Omental fat pad (tissue), 4 donors: ENCODE measurements at places on chromosomes 12 and 14.

DNA sequence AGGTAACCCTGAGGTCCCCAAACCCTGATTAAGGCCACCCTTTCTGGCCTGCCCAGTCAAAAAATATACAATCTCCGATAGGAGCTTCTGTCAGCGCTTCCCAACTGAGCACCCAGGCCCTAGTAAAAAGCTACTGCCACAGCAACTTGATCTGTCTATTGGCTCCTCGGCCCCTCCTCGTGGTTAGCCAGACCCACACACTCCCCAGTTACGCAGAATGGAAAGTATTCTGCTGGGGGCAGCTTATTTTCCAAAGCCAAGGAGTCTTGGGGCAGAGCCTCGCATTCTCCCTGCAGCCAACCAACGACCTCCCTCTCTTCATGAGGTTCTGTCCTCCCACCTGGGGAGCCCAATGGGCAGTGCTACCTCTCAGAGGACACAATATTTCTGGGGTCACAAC lies 32.1 kb downstream of the FMNL3 start:
- no peak for DNase-seq

GRCh38 chr14:92844204-92844603 lies 50.1 kb downstream of the GOLGA5 start:
- DNase-seq: no peak

GRCh38 chr14:100741966-100742365 lies 15.3 kb downstream of the DLK1 start:
- DNase-seq: no peak

DNA sequence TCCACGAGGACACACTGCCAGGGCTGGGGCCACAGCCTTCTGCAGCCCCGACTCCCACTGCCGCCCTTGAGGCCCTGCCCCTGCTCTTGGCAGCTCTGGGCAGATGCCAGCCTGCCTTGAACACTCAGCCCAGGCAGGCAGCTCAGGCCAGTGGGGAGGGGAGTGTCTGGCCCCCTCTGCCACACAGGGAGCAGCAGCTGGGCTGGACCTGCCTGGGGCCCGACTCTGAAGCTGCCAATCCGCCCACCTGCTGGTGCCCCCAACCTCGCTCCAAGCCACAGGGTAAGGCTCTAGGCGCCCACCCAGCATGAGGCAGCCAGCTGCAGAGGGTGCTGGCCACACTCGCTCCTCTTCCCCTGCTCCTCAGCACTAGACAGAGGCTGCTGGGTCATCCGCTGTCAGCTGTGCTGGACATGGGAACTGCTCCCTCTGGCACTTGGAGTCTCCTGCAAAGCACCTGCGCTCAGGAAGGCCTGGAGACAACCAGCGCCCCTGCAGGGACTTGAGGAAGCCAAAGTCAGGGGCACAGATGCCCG lies 24.6 kb upstream of the NUDT14 start:
- DNase-seq: no peak

- DNase-seq: no peak
Measured at GRCh38 chr12:10456856-10457255, 3.7 kb upstream of the KLRC1 start.

DNA sequence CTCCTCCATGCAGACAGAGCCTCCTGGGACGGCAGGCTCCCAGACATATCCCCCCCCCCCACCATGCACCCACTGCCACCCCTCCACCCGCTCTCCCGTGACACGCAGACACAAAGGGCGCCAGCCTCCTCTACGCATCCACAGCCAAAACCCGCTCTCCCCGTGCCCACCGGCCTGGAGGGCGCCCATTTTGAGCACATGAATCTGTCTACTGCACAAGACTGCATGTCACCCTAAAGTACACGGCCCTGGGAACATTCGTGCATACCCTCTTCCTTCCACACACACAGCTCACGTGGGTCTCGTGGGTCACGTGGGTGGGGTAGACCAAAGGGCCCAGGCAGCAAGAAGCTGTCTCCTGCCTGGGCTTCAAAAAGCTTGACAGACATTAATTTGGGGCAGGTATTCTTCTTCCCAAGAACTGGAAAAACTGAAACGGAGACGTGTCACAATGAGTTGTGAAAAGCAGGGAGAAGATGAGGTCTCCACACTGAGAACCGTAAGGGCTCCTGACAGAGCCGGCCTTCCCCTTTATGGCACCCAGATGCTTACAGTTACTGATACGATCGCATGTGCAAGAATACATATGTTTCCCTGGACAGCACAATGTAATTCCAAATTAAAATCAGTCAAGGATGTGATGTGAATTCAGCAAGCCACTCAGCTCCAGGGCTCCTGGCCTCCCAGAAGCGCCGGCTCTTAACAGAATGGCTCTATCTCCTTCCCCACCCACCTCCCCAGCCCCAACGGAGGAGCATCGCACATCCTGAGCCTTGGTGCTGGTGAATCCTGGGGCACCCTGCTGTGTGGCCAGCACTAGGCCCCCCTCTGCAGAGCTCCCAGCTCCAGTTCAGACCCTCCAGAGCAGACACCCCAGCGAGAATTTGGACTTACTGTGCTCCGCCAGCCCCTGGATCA lies 1.9 kb downstream of the TGFB3 start:
- peak; percentile 42 for DNase-seq

DNA sequence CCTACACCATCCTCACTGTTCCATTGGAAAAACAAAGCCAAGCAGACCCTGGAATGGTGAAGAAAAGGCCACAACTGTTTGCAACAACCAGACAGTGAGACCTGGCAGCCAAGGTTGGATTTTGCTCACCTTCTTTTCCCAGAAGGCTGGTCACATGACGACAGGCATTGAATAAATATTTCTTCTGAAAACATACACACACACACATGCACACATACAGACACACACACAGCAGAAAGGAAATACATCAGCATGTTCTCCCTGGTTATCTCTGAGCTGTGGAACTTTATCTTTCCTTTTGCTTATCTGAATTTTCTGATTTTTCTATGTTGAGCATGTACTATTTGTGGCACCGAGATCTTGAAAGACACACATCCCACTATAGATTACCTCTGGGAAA lies 38.0 kb upstream of the CCDC60 start:
- no peak for DNase-seq

DNA sequence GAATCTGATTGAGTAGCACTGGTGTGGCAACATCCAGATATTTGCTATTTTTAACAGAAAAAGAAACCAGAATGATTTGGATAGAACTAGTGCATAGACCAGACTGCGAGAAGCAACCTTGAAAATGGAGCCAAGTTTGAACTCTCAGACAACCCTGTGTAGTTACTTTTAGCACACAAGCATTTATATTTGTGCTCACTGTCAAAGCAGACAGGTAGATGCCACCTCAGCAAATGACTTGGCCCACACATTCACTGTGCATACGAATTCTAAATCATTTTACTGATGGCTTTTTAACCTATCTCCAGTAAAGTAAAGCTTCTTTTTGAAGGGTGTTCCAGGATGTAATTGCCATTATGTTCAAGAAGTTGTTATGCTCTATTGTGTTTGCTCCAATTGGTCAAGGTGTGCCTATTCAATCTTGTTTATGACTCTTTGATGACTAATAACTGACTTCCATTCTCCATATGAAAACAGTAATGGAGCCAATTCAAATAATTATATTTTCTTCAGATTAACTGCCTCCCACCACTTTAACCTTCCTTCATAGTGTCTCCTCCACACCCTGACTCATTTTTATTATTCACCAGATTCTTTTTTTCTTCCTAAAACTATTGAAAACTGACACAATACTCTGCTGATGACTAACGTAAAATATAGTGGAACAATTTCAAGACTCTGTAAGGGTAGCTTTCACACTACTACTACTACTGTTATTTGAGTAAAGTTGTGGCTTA lies 138.5 kb downstream of the CCER1 start:
- no peak for DNase-seq

- DNase-seq: no peak
Measured at GRCh38 chr12:116389990-116390389, 112.5 kb upstream of the MED13L start.

- DNase-seq: no peak
Measured at GRCh38 chr12:18998343-18999261, 130.9 kb upstream of the PLEKHA5 start.

GRCh38 chr14:97273540-97273939 lies 476.4 kb downstream of the VRK1 start:
- no peak for DNase-seq

DNA sequence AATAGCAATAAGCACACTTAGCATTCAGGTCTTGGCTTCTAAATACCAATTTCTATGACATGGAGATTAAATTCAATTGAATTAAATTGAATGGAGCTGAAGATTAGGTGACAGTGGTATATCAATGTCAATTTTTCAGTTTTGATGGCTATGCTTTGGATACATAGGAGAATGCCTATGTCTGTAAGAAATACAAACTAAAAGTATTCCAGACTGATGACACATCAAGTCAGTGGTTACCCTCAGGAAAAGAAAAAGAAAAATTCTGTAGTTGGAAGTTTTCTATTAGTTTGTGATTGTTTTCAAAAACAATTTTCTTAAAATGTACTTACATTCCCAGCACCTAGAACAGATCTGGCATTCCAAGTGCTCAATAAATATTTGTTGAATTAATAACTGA lies 4.9 kb upstream of the DCAF4 start:
- no peak for DNase-seq

DNA sequence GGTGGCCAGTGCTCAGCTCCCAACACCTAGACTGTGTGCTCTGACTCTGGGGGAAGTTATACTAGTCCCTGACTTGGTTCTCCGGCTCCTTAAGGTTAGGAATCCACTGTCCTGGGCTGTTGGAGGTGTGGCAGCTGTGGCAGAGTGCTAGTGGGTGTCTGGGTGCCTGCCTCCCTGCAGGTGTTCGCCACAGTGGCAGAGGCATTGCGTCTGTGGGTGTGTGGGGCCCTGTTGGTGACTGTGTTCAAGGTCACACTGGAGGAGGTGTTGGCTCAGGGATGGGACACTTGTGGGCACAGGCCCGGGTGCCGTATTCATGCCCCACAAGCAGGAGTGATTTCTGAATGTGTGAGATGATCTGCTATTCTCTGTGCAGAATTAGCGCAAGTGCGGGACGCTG lies 467.4 kb downstream of the TMEM121 start:
- no peak for DNase-seq

GRCh38 chr14:83825843-83826242 lies 1704.1 kb upstream of the FLRT2 start:
- no peak for DNase-seq

- no peak for DNase-seq
Measured at GRCh38 chr12:98533723-98534251, 18.4 kb downstream of the TMPO start.

- DNase-seq: no peak
Measured at GRCh38 chr14:55689981-55690871, 110.2 kb downstream of the KTN1 start.

DNA sequence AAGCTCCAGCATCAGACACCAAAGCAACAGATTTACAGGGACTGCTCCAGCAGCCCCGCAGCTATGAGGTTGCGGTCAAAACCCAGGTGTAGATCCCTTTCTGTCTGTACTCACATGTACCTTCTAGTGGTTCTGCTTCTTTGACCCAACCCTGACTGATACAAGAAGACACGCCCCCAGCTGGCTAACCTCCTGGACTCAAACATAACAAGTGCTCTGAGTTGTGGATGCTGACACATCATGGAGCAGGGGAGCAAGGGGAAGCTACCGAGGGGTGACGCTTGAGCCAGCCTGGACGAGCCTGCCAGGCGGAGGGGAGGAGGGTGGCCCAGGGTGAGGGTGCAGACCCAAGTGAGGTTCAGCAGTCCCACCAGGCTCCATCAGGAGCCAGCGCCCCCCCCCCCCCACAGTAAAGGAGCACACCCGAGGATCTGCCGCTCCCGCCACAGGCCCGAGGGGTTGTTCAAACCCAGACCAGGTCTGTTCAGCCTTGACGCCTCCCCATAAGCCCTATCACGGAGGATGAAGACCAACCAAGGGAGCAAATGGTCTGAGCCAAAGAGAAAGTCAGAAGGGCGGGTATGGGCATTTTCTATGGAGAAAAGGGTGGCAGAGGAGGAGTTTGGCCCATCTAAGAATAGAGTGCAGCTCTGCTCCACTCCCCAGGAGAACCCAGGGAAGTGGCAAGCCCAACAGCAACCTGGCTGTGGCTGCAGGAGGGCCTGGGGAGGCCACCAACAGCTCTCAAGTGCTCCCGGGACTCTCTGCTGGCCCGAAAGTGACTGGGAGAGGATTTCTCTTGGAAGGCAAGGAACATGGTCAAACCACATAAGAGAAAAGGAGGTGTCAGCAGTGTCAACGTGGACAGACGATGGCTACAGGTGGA lies 229.4 kb downstream of the BCL11B start:
- no peak for DNase-seq

GRCh38 chr12:120892265-120892664 lies 11.9 kb downstream of the SPPL3 start:
- DNase-seq: no peak

- DNase-seq: no peak
Measured at GRCh38 chr12:114186241-114187002, 219.5 kb downstream of the TBX5 start.

GRCh38 chr14:51209457-51209856 lies 30.6 kb upstream of the TMX1 start:
- no peak for DNase-seq

DNA sequence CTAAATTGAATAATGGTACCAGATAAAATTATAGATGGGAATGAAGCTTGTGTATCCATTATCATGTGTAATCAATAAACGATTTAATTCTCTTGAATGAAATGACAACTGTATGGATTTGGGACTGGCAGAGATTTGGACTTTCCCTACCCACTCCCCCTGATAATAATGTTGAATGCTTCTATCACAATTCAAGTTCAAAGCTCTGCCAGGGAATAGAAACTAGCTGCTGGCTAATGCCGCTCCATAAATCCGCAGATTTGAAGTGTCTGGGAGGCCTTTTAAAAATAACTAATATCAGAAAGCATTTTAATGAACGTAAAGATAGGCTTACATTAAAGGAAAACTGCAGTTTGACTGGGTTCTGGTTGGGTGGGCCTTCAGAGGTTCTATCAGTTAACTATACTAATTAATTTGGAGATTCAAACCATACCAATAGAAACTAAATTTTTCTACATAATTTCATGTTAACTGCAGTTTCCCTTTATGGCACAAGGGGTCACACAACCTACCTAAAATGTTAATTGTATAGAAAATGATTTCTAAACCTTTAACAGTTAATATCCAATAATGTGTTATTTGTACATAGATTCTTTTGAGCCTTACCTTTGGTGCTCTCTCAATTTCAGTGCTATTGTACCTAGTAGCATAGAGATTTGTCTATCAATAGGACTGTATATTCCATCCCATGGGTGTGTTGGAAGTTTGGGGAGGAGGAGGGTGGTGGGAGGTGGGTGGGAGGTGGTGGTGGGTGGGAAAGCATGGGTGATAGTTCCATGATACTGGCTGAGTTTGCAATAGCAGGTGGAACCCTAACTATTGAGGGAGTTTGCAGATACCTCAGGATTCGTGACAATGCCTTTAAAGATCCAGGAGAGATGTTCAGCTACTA lies 4.9 kb downstream of the HNRNPA1 start:
- DNase-seq: no peak

- DNase-seq: no peak
Measured at GRCh38 chr12:3445119-3445978, 45.7 kb upstream of the PRMT8 start.
